ENCODE measurements at places on chromosomes 4 and X.

- no peak for DNase-seq
Measured at GRCh38 chrX:115533485-115533884, 27.5 kb upstream of the PLS3 start.

DNA sequence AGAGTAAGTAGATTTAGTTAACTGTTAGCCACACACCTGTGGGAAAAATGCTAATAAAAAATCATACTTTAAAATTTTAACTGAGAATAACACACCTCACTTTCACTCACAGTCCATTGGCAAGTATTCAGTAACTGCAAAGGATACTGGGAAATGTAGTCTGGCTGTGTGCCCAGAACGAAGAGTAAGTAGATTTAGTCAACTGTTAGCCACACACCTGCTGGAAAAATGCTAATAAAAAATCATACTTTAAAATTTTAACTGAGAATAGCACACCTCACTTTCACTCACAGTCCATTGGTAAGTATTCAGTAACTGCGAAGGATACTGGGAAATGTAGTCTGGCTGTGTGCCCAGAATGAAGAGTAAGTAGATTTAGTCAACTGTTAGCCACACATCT lies 178.4 kb upstream of the NWD2 start:
- no peak for DNase-seq

GRCh38 chr4:145341381-145341780 lies 140.3 kb upstream of the SMAD1 start:
- no peak for DNase-seq

GRCh38 chr4:23484689-23485088 lies 405.2 kb downstream of the PPARGC1A start:
- DNase-seq: no peak

DNA sequence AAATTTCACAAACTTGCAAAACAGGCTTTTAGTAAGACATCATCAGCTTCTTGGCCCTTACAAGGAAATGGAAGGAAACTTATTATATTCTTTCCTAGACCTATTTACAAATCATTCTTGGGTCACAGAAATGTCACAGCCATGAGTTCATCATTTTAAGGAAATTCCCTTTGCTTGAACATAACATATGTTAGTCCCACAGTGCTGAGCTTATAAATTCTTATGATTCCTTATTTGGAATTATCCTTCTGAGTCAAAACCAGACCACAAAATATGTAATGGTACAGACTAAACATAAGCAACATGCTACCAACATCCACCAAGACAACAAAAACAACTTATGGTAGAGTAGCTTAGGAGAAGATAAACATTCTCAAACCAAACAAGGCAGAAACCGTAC lies 236.9 kb upstream of the CTSO start:
- no peak for DNase-seq

DNA sequence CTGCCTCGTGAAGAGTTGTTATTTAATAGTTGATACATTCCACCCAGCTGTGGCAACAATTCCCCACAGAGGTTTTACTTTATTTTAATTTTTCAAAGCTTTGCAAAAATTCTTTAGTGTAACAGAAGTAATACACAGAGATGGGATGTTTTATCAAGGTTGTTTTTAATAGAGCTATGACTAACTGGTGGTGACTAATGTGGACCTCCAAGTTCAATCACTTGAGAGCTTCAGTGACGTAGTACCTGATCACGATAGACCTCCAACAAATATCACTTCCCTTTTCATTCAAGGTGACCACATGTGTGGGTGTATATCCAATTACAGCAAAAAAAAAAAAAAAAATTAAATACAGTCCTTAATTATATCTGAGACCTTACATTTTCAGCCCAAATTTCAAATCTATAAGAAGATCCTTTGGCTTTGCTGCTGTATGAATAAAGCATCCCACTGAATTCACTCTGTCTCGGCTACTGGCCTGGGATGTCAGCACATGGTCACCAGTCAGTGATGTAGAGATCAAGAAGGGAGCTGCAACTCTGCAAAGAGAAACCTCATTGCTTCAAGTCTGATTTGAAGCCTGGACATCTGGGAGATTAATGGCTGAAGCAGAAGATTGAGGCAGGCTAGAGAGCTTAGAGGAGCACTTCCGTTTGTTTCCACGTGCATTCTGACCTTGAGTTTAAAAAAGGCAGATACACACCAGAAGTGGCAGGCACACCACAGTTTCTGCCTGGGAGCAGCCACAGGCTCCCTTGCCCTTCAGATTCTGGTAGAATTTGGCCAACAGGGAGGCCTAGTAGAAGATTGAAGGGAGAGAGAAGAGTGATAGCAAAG lies 345.9 kb upstream of the NOCT start:
- DNase-seq: no peak

GRCh38 chrX:72060196-72060920 lies 71.4 kb downstream of the RTL5 start:
- no peak for DNase-seq

- DNase-seq: no peak
Measured at GRCh38 chrX:129979207-129979920, 3.1 kb upstream of the BCORL1 start.

GRCh38 chr4:123469696-123470095 lies 73.1 kb downstream of the SPRY1 start:
- no peak for DNase-seq

- no peak for DNase-seq
Measured at GRCh38 chr4:76205476-76205875, 8.1 kb downstream of the SCARB2 start.

- no peak for DNase-seq
Measured at GRCh38 chr4:152545088-152545487, 9.2 kb upstream of the FBXW7 start.

- no peak for DNase-seq
Measured at GRCh38 chr4:152929888-152930287, 6.2 kb upstream of the FHDC1 start.

DNA sequence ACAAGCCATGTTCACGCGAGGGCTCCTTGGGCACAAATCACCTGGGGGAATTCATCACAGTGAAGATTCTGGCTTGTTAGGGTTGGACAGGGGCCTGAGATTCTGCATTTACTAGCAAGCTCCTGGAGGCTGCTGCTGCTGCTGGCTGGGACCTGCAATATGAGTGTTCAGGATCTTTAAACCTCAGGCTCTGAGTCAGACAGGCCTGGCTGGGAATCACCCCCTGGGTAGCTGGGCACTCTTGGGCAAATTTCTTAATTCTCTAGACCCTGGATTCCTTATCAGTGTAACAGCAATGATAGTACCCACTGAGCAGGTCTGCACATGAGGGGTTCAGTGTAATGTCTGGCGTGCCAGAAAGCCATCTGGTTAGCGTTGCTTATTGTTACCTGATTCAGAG lies 101.5 kb downstream of the DHX15 start:
- DNase-seq: no peak

- no peak for DNase-seq
Measured at GRCh38 chrX:106397788-106398538, 213.8 kb upstream of the RADX start.

DNA sequence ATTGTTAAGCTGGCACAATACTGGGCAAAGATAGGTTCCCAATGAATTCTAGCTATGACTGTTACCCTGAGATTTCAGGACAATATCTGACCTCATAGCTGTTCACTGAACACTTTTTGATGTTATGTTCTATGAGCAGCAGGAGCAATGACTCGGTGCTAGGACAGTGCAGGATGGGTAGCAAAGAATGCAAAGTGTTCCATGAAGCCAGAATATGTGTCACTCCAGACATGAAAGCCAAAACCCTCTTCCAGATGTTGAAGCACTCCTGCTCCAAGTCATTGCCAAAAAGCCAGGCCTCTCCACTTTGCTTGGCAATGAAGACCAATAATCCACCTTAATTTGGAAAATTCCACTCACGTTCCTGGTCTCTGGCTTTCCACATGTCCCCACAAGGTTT lies 300.9 kb upstream of the CPEB2 start:
- DNase-seq: no peak

GRCh38 chrX:16060252-16060651 lies 63.1 kb upstream of the GRPR start:
- no peak for DNase-seq

DNA sequence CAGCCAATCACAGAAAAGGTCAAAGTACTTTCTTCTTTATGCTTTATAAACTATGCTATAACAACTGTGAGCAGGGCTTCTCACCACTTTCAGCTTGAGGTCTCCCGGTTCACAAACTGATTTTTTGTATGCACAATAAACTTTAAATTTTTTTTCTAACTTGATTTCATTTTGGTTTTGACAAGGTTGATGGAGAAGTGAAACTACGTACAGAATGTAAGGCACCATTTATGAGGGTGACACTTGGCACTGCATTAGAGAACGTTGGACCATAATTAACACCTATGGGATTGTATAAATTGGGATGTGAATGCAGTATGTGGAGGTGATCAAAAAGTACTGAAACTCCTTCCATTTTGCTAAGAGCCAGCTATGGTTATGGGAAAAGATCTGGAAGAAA lies 857.9 kb upstream of the HTR2C start:
- no peak for DNase-seq

DNA sequence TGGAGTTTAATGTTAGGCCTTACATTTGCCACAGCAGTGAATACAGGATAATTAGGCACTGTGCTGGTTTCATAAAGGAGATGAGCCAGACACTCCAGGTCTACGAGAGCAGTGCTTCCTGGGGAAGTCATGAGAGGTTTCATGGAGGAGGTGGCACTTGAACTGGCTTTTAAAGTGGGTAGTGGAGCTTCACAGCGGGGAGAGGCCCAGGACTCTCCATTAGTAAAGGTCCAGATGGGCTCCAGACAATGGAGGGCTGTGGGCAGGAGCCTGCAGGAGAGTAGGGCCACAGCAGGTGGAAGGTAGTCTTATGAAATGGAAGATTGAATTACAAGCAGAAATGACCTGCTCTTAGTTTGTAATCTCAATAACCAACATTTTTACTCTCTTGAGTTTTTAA lies 29.0 kb downstream of the CLDN22 start:
- no peak for DNase-seq

DNA sequence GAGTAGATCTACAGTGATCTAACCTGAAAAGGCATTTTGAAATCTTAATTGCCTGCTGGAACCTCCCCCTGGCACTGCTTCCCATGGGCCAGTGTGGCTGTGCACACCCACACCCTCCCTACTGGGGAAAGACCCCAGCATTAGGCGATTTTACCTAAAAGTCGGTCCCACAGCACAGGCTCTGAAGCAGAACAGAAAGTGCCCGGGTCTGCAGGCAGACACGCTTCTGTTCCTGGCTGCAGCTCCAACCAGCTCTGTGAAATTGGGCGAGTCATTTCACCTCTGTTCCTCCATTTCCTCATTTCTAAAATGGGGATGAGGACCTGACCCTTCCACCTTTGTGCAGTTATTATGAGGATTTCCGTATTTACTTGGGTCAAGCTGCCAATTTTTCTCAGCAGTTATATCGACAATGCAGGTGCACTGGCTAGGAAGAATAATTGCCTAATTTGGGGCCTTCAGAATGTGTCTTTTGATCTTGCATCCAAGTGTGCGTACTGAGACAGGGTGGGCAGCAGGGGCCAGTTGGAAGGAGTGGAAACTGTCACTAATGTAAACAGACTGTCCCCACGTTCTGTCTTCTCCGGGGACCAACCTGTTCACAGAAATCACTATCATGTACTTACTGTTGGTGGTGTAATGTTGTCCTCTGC lies 7.1 kb downstream of the KLF3 start:
- DNase-seq: no peak

DNA sequence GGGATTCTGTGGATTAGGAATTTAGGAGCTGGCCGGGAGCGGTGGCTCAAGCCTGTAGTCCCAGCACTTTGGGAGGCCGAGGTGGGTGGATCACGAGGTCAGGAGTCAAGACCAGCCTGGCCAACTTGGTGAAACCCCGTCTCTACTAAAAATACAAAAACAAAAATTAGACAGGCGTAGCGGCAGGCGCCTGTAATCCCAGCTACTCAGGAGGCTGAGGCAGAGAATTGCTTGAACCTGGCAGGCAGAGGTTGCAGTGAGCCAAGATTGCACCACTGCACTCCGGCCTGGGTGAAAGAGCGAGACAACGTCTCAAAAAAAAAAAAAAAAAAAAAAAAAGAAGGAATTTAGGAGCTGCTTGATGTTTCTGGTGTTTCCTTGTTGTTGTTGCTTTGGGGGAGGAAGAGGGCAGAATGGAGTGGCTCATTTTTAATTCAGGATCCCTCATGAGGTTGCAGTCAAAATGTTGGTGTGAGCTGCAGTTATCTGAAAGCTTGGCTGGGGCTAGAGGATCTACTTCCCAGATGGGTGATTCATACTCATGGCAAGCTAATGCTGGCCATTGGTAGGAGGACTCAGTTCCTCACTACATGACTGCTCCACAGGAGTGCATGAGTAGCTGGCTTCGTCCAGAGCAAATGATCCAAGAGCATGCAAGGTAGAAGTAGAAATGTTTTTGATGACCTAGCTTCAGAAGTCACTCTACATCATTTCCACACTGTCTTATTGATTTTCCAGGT lies 26.5 kb upstream of the JADE1 start:
- DNase-seq: no peak

DNA sequence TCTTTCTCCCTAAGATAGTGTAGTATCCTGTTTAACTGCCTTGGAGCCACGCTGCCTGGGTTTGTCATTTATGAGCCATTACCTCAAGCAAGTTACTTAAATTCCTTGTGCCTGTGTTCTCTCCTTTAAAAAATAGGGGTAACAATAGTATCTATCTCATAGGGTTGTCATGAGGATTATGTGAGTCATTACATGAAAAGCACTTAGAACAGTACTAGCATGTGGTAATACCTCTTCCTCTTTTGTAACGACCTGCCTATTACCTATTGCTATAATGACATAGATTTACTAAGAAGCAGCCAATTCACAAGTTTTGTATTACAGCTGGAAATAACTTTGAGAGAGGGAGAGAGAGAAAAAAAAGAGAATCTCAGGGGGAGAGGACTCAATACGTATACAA lies 834.7 kb downstream of the RAPGEF2 start:
- no peak for DNase-seq

GRCh38 chrX:15913146-15913545 lies 58.5 kb upstream of the AP1S2 start:
- no peak for DNase-seq

DNA sequence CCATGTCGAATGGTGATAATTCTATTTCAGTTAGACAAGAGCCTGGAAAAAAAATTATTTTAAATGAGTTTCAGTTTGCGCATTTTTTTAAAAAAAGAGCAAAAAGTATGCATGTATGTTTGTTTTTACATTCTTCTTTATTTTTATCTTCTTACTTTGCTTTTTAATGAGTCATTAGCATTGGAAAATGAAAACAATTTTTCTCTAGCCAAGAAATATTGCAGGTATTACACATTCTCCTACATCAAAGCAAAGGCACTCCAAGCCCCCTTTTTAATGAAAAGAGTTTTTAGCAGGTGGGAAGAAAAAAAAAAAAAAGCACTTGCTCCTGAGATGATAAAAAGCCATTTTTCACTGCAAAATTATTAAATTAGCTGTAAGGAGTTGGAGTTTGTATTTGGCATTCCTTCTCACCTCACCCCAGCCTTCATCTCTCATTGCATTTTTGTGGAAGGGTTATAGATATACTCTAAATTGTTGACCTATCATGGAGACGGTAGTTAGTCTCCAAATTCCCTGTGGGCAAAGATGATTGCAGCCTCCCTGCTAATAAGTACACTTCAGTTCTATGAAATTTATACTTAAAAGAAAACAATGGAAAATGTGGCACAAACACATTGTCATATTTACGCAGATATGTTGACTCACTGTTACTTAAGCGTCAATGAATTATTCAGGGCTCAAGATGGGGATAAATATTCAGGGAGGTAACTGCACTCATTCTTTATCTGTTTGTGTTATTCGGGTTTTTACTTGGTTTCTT lies 43.8 kb downstream of the PALLD start:
- DNase-seq: no peak

Data from cerebellar nuclear complex (tissue), 1 donor.